ENCODE measurements at places on chromosomes 12 and 14.

GRCh38 chr12:750366-751191 lies 1.8 kb upstream of the WNK1 start:
- H3K27me3 ChIP-seq, result peaks cover 2% of the 10 kb centered on the region
- H3K27ac ChIP-seq, result no peak overlapping the region
- H3K4me3 ChIP-seq, result no peak overlapping the region
- H3K36me3 ChIP-seq, result peaks cover 20% of the 10 kb centered on the region

DNA sequence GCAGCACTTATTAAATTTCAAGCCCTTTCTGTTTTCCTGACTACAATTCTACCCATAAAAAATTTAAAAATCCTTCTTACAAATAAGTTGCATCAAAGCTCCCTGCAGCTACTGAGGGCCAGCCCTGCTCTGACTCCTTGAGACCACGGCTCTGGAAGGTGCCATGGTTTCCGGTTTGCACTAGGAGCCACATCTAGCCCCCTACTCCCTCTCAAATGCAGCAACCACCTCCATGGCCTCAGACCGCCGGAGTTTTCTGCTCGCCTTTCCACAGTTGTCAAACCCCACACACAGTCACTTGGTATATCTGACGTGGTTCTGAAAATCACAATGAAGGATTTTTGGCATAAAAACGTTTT lies 30.1 kb downstream of the P2RX4 start:
- H3K27me3 ChIP-seq, result peaks cover 2% of the 10 kb centered on the region
- H3K27ac ChIP-seq, result no peak overlapping the region
- H3K36me3 ChIP-seq, result peaks cover 10% of the 10 kb centered on the region
- no peaks in the 10 kb centered on the region for H3K4me1 ChIP-seq
- H3K4me3 ChIP-seq, result no peak overlapping the region

DNA sequence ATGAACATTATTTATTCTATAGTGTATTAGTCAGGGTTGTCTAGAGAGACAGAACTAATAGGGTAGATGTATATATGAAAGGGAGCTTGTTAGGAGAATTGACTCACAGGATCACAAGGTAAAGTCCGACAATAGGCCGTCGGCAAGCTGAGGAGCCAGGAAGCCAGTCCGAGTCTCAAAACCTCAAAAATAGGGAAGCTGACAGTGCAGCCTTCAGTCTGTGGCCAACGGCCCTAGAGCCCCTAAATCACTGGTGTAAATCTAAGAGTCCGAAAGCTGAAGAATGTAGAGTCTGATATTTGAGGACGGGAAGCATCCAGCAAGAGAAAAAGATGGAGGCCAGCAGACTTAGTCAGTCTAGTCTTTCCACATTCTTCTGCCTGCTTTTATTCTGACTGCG lies 912.2 kb downstream of the FLRT2 start:
- no peaks in the 10 kb centered on the region for H3K4me1 ChIP-seq
- DNase-seq, result no peak
- peaks cover 3% of the 10 kb centered on the region for H3K27me3 ChIP-seq
- H3K4me3 ChIP-seq, result no peak overlapping the region
- no peaks in the 10 kb centered on the region for H3K36me3 ChIP-seq

DNA sequence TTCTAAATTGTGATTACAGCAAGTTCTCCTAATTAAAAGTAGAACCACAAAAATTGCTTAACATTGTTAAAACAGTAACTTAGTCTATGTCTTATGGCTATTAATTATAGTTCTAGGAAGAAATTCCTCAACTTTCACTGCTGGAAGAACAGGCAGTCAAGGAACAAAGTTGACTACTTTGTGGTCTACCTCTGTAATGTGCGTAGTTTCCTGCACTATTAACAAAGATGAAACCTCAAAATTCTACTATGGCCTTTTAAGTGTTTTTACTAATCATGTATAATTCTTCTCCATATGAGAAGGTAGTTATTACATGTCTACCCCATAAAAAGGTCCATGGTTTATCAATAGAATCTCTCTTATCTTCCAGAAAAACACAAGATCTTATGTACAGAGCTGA lies 7.6 kb downstream of the RASSF9 start:
- H3K27ac ChIP-seq, result no peak overlapping the region
- H3K27me3 ChIP-seq, result no peaks in the 10 kb centered on the region

- peaks cover 4% of the 10 kb centered on the region for H3K27me3 ChIP-seq
- no peak overlapping the region for H3K4me3 ChIP-seq
- peak; percentile 3 for DNase-seq
- no peaks in the 10 kb centered on the region for H3K4me1 ChIP-seq
- no peaks in the 10 kb centered on the region for H3K36me3 ChIP-seq
- H3K27ac ChIP-seq, result no peak overlapping the region
Observed at GRCh38 chr12:58105225-58106119, 164.1 kb downstream of the ATP23 start.

DNA sequence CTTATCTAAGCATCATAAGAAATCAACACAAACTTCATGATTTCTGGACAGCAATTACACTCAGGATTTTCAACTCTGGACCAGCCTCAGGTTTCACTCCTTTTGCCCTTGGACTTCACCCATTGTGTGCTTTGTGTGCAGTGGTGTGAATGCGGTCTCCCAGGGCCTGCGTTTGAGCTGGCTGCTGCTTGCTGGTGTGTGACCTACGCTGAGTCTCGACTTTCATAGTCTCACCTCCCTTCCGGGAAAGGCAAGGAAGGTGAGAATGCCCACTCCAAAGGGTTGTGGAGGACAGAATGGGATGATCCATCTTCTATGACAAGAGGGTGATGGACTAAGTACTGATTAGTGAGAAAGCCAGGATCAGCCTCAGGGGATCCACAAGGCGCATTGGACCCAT lies 228.8 kb downstream of the C12orf75 start:
- H3K36me3 ChIP-seq, result no peaks in the 10 kb centered on the region
- peaks cover 2% of the 10 kb centered on the region for H3K27me3 ChIP-seq
- DNase-seq, result no peak
- peaks cover 18% of the 10 kb centered on the region for H3K4me1 ChIP-seq
- no peak overlapping the region for H3K27ac ChIP-seq

- H3K4me3 ChIP-seq, result no peak overlapping the region
- H3K27ac ChIP-seq, result no peak overlapping the region
- DNase-seq, result no peak
Observed at GRCh38 chr12:52119398-52120254, 40.1 kb downstream of the SMIM41 start.

DNA sequence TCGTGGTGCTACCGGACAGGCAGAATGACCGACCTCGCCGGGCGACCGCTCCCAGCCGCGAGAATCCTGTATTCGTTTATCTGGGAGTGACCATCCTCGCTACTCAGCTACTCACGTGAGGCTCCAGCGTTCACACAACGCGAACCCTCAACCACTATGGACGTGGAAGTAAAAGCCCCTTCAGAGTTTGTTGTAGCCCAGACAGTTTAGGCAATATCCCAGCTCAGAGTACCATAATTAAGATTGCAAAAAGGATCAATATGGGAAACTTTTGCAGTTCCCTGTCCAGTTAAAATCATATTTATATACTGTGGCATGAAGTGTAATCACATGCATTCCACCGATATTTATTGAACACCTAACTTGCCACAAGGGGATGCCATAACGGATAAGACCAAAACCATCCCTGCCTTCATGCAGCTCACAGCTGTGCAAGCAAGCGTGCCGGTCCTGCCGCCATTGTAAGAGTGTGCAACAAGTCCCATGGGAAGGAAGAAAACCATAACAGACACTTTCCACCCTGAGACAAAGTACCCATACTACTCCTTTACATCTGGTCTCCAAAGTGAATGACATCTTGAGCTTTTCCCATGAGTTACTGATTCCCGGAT lies 938 bp upstream of the MAX start:
- peak; percentile 11 for DNase-seq
- peak overlapping the region; percentile 94 for H3K4me3 ChIP-seq
- H3K4me1 ChIP-seq, result peaks cover 38% of the 10 kb centered on the region
- no peaks in the 10 kb centered on the region for H3K27me3 ChIP-seq
- H3K36me3 ChIP-seq, result peaks cover 19% of the 10 kb centered on the region

GRCh38 chr14:34474187-34474679 lies 12.2 kb upstream of the SPTSSA start:
- no peak overlapping the region for H3K27ac ChIP-seq
- H3K4me3 ChIP-seq, result no peak overlapping the region
- peaks cover 1% of the 10 kb centered on the region for H3K4me1 ChIP-seq
- H3K36me3 ChIP-seq, result no peaks in the 10 kb centered on the region

DNA sequence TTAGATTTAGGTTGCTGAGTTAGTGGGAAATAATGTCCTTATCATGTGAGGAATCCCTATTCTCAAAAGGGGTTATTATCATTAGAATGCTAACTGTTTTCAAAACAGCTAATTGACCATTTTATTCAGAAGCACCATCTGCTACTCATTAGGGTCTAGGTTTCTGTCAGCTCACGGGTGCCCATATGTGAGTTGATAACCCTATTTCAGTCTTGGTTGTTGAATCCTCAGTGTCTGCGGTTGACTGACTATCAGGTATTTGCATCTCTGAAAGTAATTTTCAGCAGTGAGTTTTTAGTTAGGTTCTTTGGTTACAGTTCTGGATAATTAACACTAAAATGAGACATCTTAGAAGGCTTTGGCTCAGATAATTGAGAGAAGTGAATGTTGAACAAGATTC lies 1404.0 kb downstream of the AACS start:
- H3K36me3 ChIP-seq, result no peaks in the 10 kb centered on the region
- no peak overlapping the region for H3K27ac ChIP-seq
- no peak for DNase-seq
- H3K4me3 ChIP-seq, result no peak overlapping the region

GRCh38 chr14:98210045-98210672 lies 1061.8 kb downstream of the BCL11B start:
- no peaks in the 10 kb centered on the region for H3K4me1 ChIP-seq
- no peaks in the 10 kb centered on the region for H3K27me3 ChIP-seq
- H3K4me3 ChIP-seq, result no peak overlapping the region

DNA sequence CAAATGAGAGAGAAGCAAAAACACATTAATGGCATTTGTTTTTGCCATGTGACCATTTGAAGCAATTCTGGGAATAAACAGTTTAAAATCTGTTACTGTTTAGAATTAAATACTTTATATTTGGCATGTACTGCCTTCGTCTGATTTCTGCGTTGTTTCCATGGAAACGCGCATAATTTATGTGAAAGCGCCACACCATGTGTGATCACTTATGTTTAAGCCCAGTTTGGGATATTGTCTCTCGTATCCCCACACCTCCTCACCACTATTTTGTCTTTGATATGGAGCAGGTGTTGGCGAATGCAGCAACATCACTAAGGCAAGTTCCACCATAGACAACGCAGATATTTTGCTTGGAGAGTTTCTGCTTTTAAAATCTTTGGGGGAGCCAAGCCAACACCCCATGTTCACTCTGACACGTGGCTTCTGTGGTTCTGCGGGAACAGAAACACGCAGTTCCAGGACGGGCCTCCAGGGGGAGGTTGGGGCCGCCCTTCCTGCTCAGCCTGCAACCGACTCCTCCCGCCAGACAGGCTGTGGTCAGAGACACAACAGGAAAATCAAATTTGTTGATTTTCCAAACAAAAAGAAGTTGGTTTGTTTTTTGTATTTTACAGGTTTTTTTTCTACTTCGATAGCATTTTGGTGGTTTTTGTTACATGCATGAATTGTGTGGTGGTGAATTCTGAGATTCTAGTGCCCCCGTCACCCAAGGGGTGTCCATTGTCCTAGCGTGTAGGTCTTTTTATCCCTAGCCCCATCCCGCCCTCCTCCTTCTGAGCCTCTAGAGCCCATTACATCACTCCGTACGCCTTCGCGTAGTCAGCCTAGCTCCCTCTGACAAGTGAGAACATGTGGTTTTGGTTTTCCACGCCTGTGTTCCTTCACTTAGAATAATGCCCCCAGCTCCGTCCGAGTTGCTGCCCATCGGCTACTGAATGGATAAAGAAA lies 101.9 kb upstream of the SFSWAP start:
- DNase-seq, result peak; percentile 27
- no peaks in the 10 kb centered on the region for H3K36me3 ChIP-seq
- H3K4me1 ChIP-seq, result peaks cover 8% of the 10 kb centered on the region
- H3K27me3 ChIP-seq, result peaks cover 7% of the 10 kb centered on the region
- peak overlapping the region; percentile 19 for H3K4me3 ChIP-seq
- no peak overlapping the region for H3K27ac ChIP-seq

- H3K27me3 ChIP-seq, result no peaks in the 10 kb centered on the region
- no peak for DNase-seq
- H3K36me3 ChIP-seq, result no peaks in the 10 kb centered on the region
- H3K4me3 ChIP-seq, result no peak overlapping the region
Observed at GRCh38 chr14:106610691-106611090, 1084.3 kb downstream of the TMEM121 start.

DNA sequence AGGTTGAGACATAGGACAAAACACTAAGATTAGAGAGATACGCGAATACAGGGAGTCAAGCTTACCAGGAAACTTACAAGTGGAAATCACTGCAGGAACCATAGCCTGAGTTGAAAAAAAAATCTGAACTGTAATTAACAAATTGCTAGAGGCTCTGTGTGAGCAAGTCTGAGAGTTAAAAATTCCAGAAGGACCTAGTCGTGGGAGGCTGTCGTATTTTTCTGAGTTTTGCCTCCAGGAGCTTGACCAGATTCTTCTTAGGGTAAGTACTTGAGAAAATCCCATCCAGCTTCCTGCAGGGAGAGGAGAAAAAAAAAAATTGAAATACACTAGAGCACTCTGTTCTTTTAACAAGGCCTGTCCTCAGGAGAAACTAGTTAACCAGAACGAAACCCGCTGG lies 22.7 kb downstream of the DIO2 start:
- H3K36me3 ChIP-seq, result no peaks in the 10 kb centered on the region
- H3K4me3 ChIP-seq, result no peak overlapping the region
- H3K27me3 ChIP-seq, result peaks cover 2% of the 10 kb centered on the region

GRCh38 chr12:112759786-112760185 lies 31.8 kb upstream of the RPH3A start:
- no peaks in the 10 kb centered on the region for H3K36me3 ChIP-seq
- no peak overlapping the region for H3K4me3 ChIP-seq
- DNase-seq, result no peak
- H3K27me3 ChIP-seq, result no peaks in the 10 kb centered on the region
- H3K4me1 ChIP-seq, result no peaks in the 10 kb centered on the region

GRCh38 chr14:85991156-85991555 lies 461.2 kb downstream of the FLRT2 start:
- no peak overlapping the region for H3K27ac ChIP-seq
- no peak overlapping the region for H3K4me3 ChIP-seq
- H3K4me1 ChIP-seq, result no peaks in the 10 kb centered on the region

- H3K27me3 ChIP-seq, result peaks cover 4% of the 10 kb centered on the region
- peaks cover 5% of the 10 kb centered on the region for H3K36me3 ChIP-seq
- peaks cover 81% of the 10 kb centered on the region for H3K4me1 ChIP-seq
- no peak overlapping the region for H3K4me3 ChIP-seq
- no peak overlapping the region for H3K27ac ChIP-seq
Observed at GRCh38 chr12:116039081-116039480, 238.4 kb downstream of the MED13L start.

DNA sequence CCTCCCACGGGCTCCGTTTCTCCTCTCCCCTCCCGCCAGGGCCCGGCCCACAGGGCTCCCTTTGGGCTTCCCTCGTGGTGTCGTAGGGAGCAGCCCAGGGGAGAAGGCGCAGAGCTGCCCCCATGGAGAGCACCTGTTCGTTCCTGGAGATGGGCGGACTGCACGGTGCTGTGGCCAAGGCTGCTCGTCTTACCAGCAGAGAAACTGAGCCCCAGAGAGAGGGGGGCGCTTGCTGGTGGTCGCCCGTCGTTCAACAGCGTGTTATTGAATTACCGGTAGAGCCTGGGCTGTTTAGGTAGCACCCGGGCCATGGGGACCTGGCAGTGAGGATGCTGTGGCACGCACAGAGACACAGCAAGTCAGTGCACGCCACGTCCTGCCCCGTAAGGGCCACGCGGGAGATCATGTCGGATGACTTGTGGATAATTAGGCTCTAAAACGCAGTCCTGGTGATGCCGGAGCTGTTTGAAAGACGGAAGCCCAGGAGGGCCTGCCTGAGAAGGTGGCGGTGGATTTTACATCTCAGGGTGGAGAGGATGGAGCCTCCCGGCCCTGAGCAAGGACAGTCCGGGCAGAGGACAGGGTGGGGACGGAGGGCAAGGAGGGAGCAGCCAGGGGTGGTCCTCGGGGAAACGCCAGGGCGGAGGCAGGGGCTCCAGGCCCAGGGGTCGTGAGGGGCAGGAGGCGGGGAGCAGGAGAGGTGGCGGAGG lies 134.4 kb downstream of the ADGRD1 start:
- no peaks in the 10 kb centered on the region for H3K4me1 ChIP-seq
- H3K36me3 ChIP-seq, result peaks cover 11% of the 10 kb centered on the region
- peaks cover 2% of the 10 kb centered on the region for H3K27me3 ChIP-seq
- DNase-seq, result no peak

All from HFFc6 (cell line).